ENCODE measurements at places on chromosomes 7 and 10.

DNA sequence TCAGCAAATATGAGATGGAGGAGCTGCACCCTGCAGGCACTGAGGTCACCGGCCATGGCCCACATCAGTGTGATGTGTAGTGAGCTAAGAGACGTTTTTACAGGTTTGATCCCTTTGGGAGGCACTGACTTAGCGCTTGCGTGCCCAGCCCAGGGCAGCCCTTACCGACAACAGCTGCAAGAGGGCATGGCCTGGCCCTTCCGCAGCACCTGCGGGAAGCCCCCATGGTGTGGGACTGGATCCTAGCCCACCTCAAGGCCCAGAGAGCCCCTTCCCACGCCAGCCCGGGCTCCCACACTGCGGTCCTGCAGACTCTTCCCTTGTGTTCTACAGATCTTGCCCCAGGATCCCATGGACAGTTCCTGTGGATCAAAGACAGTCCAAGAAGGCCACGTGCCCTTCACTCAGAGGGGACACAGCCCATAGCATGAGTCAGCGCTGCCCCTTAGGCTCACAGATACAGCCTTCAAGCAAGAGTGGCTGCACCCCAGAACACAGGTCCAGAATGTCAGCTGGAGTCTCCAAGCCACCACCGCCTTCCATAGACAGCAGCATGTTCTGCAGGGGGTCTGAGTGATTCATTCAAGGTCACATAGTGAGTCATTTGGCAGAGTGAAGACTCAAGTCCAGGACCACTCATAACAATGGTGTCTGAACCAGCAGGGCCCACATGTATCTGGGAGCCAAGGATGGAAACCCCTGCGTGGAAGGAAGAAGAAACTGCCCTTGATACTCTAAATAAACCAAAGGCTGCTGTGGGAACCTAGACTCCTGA lies 25.4 kb downstream of the TLL2 start:
- no peak for DNase-seq

DNA sequence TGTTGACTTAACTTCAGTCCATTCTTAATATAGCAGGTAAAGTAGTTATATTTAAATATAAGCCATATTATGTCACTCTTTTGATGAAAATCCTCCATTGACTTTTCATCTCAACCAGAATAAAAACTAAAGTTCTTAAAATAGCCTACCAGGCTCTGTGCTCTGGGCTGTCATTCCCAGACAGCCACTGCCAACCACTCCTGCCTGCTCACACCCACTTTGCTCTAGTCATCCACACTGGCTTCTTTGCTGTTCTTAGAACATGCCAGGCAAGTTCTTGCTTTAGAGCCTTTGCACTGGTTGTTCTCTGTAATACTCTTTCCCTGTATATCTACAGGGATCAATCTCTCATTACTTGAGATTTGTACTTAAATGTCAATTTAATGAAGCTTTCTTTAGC lies 80.6 kb downstream of the ZEB1 start:
- DNase-seq = no peak

- no peak for DNase-seq
These were observed 84.0 kb upstream of the PPP1R17 start for GRCh38 chr7:31603046-31603445.

DNA sequence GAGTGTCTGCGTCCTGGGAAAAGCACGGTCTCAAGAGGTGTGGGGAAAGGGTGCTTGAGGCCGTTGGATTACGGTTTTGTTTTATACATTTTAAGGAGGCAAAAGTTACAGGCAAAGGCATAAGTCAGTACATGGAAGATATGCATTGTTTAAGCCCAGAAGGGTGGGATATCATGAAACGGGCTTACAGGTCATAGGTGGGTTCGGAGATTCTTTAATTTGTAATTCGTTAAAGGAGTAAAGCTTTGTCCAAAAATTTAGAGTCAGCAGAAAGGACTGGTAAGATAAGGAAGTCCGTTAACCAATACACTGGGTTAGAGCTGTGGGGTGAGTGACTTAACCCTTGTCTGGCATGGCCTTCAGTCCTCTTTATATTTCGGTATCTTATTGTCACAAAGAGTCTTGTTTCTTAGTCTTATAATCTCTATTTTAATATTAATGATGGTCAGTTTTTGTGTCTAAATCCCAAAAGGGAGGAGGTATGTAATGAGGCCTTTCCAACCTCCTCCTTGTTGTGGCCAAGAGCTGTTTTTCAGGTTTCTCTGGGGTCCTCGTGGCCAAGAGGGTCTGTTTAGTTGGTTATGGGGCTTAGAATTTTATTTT lies 12.7 kb downstream of the TSPAN14 start:
- DNase-seq = no peak

- no peak for DNase-seq
These were observed 1255.3 kb upstream of the LRRN3 start for GRCh38 chr7:109835577-109835976.

- peak; percentile 28 for DNase-seq
These were observed 625 bp downstream of the RP9 start for GRCh38 chr7:33108554-33109004.

DNA sequence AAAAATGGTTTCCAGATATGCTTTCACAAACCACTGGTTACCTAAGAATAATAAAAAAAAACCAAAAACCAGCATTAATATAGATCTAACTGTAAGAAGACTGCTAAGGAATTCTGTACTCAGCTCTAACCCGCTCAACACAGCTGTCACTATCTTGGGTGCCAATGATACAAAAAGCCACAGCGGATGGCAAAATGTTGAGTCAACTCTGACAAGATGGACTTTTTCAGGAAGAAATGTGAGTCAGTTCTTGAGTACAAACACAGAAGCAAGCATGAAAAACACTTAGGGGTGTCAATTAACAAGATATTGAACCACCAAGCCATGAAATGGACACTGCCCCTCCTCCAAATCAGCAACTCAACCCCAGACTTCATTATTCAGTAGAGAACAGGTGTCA lies 55.0 kb downstream of the CTTNBP2 start:
- DNase-seq = no peak

DNA sequence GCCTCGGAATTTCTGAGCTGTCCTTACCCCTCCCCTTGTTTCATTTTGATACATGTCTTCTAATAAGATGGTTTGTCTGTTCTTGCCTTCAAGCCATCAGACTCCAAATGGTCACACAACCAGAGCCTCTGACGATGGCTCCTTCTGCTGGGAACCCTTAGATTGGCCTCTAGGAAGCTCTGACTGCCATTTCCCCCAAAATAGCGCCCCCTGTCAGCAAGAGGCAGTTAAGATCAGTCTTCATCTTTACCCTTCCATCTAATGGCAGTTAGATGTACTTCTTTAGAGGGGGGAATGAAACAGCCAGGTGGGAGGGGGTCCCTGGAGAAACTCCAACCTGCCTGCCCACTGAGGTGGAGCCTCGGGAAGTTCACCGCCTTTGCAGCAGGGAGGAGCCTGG lies 85.8 kb upstream of the GPR22 start:
- DNase-seq = no peak

DNA sequence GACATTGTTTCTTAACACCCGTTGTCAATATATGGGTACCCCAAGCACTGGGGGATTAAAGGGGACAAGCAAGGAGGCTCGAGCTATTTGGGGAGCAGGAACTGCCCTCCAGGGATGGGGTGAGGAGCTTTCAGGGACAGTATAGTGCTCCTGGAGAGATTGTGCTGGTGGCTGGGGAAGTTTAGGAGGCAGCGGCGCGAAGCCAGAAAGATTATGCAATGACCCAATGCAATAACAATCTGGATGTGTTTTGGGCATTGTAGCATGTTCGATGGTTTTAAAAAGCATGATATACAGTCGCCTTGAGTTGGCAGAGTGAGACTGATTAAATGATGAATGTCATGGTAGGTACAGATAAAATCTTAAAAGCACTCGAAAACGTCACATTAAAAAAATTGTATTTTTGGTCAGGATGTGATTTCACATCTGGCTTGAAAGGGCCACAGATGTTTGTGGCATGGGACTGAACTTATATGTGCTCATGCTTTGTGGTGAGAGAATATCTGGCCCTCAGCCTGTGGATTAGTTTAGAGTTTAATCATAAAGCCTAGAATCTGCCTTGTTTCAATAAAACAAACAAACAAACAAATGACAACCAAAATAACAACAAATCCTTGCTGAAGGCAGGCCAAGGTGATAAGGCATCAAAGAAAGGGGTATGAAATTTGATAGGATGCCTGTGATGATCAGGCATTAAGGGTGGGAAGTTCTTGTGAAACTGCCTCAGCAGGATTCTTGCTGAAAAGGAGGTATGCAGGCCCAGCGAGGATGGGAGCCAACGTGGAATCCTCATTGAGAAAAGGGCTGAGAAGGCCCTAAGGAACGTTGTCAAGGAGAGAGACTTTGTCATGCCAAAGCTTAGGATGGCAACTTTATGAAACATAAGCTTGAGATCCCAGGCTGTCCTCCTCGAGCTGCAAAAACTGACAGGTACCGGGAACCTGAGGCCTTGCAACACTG lies 417.1 kb upstream of the KLF6 start:
- no peak for DNase-seq

DNA sequence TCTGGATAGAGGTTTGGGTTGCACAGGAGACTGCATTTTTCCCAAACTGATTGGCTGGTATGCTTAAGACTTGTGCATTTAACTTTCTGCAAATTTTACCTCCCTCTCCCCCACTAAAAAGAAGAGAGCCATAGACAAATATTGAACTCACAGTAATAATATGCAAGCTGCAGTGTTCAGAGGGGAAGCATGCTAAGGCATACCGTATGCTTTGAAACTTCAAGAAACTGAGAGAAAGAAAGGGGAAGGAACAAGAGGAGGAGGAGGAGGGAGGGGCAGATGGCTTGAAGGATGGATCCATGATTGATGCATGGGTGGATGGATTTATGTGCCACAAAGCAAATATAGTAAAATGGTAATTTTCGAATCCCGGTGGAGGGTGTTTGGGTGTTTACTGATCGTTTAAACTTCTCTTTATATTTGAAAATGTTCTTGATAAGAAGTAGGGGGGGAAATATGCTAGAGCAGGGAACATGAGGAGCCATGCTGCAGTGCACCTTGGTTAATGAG lies 7.8 kb upstream of the KLF6 start:
- no peak for DNase-seq

DNA sequence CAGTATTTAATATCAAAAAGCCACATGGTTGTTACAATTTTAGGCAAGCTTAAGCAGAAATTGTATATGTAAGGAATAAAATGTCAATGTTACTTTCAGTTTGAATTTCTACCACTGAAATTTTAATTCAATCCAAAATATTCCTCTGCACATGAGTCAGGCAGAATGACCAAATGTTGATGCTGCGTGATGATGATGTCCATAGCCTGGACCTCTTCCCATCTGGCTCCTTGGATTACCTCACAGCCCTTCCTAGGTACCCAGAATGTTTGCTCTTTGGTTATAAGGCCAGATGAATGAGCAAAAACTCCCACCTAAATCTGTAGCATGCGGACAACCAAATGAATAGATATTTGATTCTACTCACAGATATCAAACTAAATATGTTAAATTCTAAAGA lies 258.3 kb upstream of the IMMP2L start:
- DNase-seq = no peak

GRCh38 chr7:138563808-138564207 lies 103.7 kb downstream of the TRIM24 start:
- no peak for DNase-seq

GRCh38 chr10:10326116-10326515 lies 691.6 kb upstream of the CELF2 start:
- no peak for DNase-seq

DNA sequence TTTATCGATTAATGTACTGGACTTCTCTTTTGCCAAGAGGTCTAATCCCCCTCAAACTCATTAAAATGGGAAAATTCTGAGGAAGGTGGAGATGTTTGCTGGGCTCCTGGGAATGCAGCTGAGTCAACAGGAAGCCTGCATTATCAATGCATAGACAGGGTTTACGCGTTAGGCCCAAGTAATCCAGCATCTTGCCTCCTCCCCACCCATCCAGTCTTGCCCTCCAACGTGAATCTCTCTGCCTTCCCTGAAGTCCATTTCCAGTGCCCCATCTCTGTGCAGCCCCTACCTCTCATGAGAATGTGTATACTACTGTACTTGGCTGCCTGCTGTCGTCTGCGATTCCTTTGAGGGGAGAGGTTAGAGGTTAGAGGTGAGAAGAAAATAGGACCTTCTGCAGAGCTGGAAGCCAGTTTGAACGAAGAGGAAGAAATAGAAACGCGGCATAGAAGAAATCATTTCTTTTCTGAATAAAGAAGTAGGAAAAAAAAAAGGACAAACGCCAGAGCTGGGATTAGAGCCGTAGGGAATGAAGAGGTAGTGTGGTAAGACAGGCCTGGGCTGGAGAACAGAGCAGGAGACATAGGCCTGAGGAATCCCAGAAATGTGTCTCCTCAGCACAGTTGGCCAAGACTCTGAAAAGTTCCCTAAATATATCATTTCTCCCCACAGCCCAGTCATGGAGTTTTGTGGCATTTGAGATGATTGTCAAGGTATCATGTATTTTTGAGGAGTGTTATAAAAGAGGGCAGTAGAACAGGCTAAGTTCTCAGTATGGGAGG lies 75.6 kb downstream of the MYOF start:
- DNase-seq = no peak

DNA sequence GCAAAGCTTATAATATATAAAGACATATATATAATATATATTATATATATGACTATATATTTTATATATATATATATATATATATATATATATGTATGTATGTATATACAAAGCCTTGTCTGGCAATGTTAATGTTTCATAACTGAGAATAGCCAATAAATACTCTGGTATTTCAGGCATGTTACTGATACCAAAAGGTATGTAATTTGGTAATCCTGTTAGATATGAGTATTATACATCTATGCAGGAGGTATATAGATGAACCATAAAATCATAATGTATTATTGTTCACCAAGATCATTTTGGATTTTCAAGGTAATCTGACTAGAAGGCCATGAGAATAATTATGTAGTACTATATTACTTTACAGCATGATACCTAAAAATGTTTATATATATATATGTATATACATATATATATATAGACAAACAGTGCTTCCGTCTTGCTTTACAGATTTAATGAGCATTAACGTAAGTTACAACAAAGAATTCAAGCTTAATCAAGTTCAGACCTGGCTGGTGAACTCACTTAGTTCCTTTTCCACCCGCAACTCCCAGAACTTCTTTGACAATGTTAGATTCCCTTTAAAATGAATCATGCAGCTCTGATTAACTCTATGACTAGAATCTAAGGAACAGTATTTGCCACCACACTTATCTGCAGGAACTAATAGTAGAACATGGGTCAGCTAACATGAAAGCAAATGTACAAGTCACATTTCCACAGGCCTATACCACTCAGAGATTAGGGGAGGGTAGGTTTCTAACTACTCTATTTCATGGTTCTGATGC lies 82.7 kb downstream of the SLC25A13 start:
- no peak for DNase-seq

DNA sequence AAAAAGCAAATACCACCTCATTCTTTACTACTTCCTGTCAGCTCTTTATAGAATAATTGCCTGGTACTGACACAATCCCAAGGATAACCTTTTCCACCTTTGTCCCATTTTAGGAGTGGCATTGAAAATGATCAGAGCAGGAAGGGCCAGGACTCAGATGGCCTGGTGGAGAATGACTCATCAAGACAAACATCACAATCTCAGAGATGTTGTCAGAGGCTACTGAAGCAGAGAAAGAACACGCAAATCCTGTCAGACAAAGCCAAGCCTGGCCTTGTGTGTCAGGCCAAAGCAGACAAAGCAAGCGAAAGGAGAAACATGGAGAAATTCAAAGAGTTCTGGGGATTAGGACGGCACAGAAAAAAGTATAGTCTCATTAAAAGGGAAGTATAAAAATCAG lies 40.9 kb downstream of the NSUN6 start:
- DNase-seq = no peak

Data from activated T-cell treated with anti-CD3 and anti-CD28 coated beads, Interleukin-2, amount 50 U/mL, for 1 hour (primary cell).